Lung (tissue), 17 donors: ENCODE measurements at places on chromosomes 4 and X.

DNA sequence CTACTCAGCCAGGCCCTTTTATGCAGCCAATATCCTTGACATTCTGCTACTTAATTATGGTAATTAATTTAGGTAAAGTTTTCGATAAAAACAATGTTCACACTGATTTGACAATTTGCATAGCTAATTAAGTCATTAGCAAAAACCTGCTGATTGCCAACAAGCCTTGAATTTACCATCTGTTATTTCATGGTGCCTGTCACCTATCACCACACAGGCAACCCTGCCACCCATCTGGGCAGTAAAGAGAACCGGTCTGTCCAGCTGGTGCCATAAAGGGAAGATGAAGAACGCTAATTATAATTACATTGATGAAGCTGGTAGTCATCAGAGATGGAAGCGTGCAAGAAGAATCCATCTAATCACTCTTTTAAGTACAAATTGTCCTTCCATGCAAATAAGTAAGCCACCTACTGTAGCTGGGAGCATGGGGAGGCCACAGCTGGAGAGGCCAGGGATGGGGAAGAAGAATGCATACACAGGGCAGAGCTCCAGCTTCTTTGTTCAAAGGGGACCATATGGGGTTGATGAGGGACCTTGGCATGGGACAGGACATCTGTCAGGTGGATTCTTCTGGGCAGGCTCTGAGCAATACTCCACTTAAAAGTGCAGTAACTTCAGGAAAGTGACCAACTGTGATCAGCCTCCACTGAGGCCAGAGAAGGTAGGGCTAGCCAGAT, 277.3 kb upstream of the TAPT1 start:
- DNase-seq: no peak

- DNase-seq: no peak
These were observed 15.6 kb upstream of the CWH43 start for GRCh38 chr4:48970471-48970921.

GRCh38 chrX:73213734-73214425, 771 bp downstream of the NAP1L2 start:
- no peak for DNase-seq

DNA sequence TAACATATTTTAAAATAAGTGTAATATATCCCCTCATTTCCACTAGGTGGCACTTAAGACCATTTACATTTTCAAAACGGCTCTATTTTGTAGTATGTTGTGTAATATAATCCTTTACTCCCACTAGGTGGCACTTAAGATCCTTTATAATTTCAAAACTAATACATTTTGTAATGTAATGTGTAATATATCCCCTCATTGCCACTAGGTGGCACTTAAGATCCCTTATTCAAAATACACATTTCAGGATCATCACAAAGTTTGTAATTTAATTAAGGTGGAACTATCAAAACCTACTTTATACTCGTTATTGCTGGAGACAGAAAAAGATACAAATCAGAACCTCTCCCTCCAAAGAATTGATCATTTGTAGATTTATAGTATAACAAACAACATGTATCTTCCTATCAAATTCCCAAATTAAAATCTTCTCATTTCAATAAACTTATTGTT, 132.5 kb downstream of the ARHGAP6 start:
- DNase-seq: peak; percentile 92

DNA sequence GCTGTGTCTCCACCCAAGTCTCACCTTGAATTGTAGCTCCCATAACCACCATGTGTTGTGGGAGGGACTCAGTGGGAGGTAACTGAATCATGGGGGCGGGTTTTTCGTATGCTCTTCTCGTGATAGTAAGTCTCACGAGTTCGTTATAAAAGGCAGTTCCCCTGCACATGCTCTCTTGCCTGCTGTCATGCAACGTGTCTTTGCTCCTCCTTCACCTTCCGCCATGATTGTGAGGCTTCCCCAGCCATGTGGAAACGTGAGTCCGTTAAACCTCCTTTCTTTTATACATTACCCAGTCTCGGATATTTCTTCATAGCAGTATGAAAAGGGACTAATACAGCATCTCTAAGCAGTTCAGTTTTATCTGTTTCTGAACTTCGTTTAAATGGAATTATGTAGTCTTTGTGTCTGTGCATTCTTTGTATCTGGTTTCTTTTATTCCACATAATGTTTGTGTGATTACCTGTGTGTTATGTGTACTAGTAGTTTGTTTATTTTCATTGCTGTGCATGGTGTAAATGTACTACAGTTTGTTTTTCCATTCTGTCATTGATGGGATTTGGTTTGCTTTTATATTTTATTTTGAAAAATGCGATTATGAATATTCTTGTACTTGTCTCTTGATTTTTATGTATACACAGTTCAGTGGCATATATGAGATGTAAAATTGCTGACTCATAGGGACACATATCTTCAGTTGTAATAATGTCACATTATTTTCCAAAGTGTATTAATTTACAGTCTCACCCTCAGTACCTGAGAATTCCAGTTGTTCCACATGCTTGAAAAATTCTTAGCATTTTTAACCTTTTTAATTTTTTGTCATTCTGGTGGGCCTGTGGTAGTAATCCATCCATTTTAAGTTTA, 304.9 kb downstream of the GBA3 start:
- DNase-seq: no peak

- DNase-seq: no peak
These were observed 1.4 kb upstream of the MAN2B2 start for GRCh38 chr4:6573551-6573950.

DNA sequence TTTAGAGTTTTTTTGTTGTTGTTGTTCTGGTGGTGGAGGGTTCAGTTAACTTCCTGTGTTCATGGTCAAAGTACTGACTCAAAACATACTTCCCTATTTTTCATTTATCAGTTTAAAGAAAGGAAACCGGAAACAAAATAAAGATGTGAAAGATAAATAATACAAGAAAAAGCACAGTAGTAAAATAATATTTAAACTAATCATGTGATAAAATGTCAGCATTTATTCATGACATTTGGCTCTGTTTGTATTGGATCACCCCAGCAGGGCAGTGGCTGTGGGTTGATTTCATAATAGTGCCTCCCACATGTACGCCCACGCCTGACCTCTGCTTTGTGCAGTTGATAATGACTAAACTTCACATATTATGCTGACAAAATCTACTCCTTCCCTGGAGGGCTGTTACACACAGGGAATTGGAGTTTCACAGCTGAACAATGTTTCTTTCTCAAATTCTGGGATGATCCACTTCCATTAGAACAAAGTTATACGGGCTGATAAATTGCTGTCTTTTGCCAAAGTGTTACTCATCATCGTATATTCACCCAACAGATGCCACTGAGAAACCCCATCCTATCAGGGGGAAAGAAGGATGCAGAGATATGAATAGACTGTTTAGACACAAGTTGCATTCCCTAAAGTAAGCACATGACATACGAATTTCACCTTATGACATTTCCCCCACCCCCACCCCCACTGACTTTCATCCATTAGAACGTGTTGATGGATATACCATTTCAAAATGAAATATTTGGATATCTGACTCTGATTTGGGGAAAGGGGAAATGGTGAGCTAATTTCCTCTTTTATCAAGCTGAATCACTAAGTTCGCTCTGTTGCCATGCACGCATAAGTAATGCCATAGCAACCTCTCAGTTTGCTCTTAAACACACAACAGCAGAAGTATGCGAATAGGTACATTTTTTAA, 48.3 kb downstream of the AMELX start:
- DNase-seq: peak; percentile 43

DNA sequence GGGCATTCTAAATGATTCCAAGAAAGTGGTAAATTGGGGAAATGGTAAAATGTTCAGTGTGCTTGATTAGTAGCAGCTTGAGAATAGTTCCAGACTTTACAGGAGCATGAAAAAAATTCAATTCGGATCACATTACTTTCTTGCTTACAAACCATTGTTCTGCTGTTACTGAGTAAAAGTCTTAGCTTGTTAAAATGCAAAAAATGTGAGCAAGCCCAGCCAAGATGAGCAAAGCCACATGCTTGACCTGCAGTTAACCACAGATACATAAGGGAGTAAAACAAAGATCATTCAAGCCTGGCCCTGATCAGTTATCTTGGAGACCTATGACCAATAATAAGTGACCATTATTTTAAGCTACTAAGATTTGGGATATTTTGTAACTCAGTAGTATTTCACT, 562.9 kb upstream of the MAGEB2 start:
- no peak for DNase-seq

GRCh38 chr4:105122350-105122749, 24.3 kb upstream of the TET2 start:
- DNase-seq: no peak

GRCh38 chrX:27186671-27187070, 276.5 kb downstream of the PPP4R3C start:
- DNase-seq: peak; percentile 3

GRCh38 chr4:37561803-37562207, 124.4 kb downstream of the RELL1 start:
- peak; percentile 12 for DNase-seq

DNA sequence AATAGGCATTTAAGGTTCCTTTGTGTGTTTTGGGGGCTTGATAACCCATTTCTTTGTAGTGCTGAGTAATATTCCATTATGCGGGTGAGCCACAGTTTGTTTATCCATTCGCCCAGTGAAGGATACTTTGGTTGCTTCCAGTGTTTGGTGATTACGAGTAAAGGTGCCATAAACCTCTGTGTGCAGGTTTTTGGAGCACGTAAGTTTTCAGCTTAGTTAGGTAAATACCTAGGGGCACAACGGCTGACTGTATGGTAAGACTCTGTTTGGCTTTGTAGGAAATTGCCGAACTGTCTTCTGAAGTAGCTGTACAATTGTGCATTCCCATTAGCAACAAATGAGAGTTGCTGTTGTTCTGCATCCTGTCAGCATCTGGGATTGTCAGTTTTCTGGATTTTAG, 3.8 kb upstream of the TBL1X start:
- DNase-seq: no peak

GRCh38 chr4:68347845-68348244, 2.0 kb downstream of the YTHDC1 start:
- DNase-seq: no peak

DNA sequence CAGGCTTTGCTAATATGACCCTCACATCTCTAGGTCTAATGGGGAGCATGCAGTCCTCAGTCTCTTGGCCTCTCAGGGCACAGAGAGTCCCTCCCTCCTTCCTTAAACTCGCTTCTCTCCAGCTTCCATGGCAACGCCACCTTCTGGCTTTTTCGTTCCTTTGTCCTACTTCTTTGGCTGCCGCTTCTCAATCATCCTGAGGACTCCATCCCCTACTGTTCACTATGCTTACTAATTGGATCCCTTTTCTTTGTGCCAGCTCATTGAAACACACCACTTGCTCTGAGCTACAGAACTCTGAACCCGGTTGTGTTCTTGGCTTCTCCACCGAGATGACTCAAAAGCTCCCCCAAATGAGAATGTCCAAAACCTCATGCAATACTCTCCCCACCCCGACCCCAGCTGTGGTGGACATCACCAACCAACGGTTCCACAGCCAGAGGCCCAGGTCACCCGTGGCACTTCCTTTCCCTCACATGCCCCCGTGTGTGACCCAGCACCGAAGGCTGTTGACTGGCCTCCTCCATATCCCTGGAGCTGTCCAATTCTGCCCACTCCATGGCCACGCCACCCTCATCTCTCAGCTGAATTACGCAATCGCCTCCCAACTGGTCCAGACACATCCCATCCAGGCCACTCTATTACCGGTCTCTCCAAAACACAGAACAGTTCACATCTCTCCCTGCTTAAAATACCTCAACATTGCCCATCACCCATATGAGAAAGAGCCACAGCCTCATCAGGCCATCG, 34.7 kb downstream of the CRMP1 start:
- DNase-seq: no peak
